Activated CD8-positive, alpha-beta memory T cell treated with anti-CD3 and anti-CD28 coated beads for 4 hours (primary cell): ENCODE measurements at places on chromosomes 2 and 18.

GRCh38 chr2:224401641-224402342 is at the start of gene FAM124B:
Gene FAM124B (minus strand): TSS chr2:224402107. CDS start chr2:224401768, 339 bp downstream.
- no peak for DNase-seq

- no peak for DNase-seq
Measured at GRCh38 chr2:7007846-7008741, 90.9 kb downstream of the RNF144A start.

- DNase-seq: no peak
Measured at GRCh38 chr2:57542081-57542480, 504.5 kb upstream of the VRK2 start.

DNA sequence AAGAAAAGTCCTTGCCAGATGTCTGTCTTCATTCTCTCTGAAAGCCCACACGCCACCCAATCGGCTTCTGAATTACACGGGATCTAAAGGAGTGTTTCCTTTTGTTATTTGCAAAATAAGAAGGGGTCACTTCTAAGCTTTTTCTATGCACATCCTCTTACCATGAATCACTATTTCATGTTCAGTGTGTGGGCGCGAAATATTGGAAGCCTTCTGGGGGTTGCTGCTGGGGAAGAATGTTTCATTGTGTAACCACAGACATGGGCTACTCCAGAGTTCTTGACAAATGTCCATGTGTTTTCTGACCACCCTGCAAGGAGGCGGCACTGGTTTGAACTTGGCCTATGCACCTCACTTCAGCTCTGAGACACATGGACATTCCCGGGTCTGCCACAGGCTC is 133.6 kb upstream of the APCDD1 start:
- DNase-seq: no peak

DNA sequence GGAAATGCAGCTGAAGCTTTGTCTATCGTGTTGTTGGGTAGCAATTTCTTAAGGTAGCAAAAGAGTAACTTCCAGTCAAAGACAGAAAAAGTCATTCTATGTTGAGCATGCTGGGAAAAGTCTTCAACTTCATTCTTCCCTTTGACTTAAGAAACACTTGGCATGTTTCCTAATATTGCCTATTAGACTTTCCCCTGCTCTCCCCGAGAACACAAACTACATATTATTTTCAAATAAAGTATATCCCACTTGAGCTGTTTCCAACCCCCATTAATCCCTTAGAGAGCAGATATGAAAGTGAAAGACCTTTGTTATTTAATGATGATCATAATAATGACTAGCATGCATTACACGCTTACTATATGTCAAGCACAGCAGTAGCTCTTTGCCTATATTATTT is 136.0 kb upstream of the SPOPL start:
- DNase-seq: no peak

- DNase-seq: no peak
Measured at GRCh38 chr2:134489732-134490384, 228.9 kb downstream of the TMEM163 start.

- DNase-seq: no peak
Measured at GRCh38 chr2:230944123-230944653, 19.1 kb upstream of the GPR55 start.
